HEK293T (cell line): ENCODE measurements at places on chromosomes 12 and 14.

DNA sequence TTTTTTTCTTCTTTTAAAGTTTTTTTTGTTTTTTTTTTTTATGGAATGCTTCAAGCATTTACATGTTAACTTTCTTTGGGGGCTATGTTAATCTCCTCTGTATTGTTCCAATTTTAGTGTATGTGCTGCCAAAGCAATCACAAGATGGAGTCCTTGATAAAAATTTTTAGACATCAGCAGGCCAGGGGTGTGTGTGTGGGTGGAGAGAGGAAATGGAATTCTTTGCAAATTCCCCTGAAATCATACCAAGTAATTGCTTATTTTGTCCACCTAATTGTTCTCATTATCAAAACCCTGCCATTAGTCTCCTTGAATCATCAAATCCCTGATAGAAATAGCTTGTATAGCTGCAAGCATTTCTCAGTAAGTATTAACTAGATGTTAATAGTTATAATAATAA is 21.7 kb downstream of the RNF212B start:
- no peak for DNase-seq

DNA sequence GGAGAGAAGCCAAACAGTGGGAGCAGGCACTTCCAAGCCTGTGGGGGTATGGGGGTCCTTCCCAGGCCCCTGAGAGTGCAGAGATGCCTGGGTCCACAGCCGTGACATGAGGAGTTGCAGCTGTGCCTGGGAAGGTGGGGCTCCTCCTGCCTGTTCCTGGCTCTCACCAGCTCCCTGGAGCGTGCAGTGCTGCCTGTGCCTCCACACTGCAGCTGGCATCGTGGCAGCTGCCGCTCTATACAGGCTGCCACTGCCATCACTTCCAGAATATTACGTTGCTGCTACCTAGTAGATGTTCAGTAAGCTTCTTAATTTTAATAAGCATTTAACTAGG is 223.7 kb downstream of the KCNC2 start:
- DNase-seq = no peak

DNA sequence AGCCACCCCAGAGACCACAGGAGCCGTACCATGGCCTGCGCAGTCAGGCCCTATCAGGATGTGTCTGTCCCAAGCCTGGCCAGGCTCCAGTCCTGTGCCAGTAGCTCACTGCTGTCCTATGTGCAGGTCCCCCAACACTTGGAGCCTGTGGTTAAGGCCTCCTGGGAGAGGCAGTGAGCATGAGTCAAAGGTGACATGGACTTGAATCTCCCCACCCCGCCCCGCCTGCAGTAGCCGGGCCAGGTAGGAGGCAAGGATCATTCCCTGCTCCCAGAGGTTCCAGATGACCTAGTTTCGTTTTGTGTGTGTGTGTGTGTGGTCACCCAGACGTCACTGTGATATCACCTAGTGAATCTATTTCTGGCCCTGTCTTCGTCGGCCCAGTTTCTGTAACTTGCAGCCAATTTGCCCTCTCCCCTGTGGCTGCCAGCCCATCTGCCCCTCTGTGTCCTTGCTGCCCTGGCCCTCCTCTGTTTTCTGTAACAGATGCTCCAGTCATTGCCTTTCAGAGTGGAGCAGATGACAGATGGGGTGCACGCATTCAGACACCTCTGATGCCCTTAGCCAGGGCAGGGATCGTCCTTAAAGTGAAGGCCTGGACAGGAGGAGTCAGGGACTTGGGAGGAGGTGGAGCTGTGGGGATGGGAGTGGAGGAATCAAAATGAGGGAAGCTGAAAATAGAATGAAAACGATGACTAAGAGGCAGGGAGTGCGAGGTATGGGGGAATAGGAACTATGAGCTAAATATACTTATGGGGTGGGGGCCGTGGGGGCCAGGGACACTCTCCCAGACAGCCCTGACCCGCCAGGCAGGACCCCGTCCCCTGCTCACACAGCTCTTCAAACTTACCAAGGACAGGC is 37.4 kb downstream of the SLC6A12 start:
- DNase-seq = no peak

- no peak for DNase-seq
Observed at GRCh38 chr12:13599176-13599575, 382.2 kb downstream of the GRIN2B start.

DNA sequence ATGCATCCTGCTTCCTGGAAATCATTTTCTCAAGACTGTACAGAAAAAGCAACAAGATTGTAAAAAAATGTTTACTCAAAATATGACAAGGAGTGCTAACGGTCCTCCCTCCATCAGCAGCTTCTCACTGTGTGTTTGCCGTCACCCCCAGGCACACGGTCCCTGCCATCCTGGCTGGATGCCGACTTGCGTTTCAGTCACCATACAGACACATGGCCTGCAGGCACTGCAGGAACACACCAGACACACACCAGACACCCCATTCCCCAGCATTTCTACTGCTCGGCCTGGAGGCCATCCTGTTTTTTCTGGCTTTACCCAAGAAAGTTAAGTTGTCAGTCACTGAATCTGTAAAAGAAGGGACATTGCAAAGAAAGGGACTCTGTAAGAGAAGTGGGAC is 10.8 kb downstream of the KCNK10 start:
- DNase-seq = no peak

- DNase-seq = peak; percentile 47
Observed at GRCh38 chr14:65164068-65164824, 61.9 kb upstream of the MAX start.

- DNase-seq = no peak
Observed at GRCh38 chr14:95659990-95660385, 26.2 kb upstream of the TCL1B start.

DNA sequence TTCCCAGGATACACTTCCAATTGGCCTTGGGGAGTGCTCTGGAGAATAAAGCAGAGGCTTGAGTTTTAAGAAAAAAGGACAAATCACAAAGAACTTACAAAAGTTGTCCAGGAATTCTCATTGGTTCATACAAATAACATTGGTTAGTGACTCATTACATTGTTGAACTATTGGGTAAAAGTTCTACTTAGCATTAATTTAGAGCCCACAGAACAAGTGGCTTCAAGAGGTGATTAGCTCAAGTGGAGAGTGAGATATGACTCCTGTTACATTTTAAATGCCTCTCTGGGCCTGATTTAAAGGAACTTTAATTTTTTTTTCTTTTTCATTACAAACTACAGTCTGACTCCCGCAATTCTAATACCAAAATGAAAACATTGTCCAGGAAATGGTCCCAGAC is 72.9 kb downstream of the ASCL4 start:
- no peak for DNase-seq

DNA sequence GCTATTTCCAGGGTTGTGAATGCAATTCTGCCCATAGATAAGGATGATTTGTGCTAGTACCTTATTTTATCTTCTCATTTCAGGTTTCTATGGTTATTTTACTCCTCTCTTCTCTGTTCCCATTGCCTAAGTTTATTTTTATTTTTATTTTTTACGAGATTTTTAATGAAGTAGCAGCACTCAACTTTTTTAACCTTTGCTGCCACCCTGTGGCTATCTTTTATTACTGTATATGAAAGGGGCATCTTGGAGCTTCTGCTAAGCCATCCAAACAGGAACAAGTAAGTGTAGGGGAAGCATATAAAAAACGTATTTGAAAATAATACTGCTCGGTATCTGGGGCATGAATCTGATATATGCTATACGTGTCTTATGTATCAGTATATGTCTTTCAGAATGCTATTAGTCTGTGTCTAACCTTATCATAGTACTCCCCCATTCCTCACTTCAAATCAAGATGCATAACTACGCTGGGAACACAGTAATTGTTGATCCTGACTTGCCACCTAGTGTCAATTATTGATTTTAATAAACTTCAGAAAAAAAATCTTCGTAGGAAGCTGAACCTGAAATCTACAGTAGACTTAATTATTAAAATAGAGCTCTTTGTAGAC is 60.3 kb downstream of the KLRG1 start:
- DNase-seq = peak; percentile 25

- DNase-seq = no peak
Observed at GRCh38 chr14:51180577-51180976, 59.5 kb upstream of the TMX1 start.
